Activated naive CD8-positive, alpha-beta T cell treated with anti-CD3 and anti-CD28 coated beads for 36 hours (primary cell): ENCODE measurements at places on chromosomes 3 and 15.

DNA sequence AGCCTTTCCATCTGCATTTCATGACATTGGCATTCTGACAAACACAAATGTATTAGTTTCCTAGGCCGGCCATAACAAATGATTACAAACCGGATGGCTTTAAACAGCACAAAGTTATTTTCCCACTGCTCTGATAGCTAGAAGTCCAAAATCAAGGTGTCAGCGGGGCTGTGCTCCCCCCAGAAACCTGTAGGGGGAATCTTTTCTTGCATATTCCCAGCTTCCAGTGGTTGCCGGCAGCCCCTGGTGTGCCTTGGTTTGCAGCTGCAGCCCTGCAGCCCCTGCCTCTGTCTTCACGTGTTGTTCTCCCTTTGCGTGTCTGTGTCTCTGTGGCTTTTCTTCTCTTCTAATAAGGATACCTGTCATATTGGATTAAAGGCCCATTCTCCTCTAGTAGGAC lies 79.0 kb upstream of the CDV3 start:
- DNase-seq = no peak

- no peak for DNase-seq
Observed at GRCh38 chr3:55461896-55462295, 25.2 kb downstream of the WNT5A start.

- DNase-seq = no peak
Observed at GRCh38 chr3:45573591-45573990, 21.0 kb upstream of the LIMD1 start.

- DNase-seq = no peak
Observed at GRCh38 chr15:26628071-26628470, 144.8 kb downstream of the GABRB3 start.

DNA sequence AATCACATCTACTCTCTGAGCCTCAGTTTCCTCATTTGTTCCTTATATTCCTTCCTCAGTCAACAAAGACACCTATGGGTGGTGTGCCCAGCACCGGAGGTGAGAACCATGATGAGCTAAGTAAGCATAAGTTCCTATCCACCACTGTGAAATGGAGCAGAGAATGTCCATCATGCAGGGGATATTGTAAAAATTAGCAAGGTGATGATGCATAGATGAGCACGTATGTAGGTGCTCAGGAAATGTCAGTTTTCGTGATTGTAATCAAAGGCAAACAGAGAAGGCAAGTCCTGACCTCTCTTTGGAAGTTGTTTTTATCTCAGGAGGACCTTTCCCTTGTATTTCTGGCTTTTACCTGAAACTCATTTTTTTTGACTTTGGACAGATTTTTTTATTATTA lies 165.4 kb downstream of the GHSR start:
- no peak for DNase-seq

GRCh38 chr3:173584838-173585831 lies 187.6 kb downstream of the NLGN1 start:
- no peak for DNase-seq

DNA sequence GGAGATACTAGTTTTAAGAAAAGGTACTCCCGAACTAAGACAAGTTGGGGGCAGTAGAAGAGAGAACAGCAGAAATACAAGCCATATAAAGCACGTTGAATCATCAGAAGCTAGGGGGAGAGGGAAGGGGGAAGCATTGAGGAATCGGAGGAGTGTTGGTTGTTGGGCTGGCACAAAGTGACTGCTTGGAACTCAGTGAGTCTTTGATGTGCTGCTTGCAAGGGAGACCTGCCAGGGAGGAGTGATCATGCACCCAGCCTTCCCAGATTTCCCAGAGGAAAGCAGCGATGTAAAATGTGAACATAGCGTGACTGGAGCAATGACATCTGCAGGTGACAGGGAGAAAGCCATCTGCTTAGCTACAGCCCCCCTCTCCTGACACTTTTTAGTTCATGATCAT lies 192.4 kb upstream of the IL12A start:
- no peak for DNase-seq

GRCh38 chr15:68583936-68584755 lies 5.4 kb downstream of the CORO2B start:
- no peak for DNase-seq

- peak; percentile 13 for DNase-seq
Observed at GRCh38 chr3:19866751-19867347, 67.2 kb downstream of the EFHB start.

DNA sequence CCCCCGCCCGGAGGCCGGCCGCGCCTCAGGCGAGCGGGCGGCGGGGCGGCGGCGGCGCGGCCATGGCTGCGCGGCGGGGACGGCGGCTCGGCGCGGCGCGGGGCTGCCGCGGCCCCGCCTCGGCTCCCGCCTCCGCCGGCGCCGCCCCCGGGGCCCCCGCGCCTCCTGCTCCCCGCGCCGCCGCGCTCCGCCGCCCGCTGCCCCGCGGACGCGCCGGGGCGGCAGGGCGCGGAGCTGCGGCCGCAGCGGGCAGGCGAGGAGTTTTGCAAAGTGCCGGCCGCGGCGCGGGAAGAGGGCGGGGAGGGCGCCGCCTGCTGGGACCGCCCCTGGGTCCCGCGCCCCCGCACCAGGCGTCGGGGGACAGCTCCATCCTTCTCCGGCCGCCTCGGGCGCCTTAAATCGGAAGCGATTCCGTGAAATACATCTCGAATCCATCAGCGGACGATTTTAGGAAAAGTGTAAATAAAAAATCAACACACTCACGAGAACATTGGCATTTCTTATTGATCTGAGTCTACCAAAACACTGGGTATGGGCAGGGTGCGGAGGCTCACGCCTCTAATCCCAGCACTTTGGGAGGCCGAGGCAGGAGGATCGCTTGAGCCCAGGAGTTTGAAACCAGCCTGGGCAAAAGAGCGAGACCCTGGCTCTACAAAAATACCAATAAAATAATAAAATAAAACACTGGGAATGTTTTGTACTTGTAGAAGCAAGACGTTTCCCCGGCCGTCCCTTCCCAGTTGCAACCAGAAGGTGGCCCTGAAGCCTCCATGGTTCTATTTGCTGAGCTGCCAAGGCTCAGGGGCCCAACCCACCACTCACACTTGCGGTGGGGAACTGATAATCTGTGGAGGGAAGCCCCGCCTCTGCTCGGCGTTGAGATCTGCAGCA lies 136.9 kb downstream of the NUP210 start:
- peak; percentile 41 for DNase-seq

DNA sequence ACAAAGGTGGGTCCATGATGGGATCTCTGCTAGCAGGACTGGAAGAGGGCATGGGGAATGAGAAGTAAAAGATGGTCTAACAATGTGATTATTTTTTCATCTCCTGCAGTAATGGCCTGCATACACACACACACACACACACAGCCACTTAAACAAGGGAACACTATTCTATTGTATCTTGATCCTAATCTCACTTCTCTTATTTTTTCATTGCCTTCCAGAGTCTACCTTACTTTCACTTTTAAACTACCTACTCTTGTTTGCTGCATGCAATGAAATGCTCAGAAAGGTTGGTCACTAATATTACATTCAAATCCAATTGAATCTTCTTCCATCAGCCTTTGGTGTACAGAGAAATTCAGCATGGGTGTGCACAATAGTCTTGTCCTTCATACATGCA lies 853.8 kb downstream of the IGSF11 start:
- DNase-seq = no peak

DNA sequence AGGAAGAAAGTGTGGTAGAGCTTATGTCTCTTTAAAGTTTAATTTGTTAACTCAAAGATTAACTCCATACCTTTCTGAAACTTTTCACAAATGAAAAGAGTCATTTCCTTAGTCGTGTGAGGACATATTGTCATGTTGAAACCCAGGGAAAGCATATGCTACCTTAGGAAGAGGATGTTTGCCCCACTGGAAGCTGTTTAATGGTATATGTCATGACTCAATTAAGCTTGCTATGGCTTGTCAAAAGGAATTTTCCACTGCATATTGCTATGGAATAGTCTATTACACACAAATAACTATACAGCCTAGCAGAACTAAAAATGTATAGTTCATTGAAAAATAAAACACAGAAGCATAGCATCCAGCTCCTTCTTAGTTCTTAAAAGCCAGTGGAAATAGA lies 69.9 kb downstream of the NSUN3 start:
- no peak for DNase-seq

GRCh38 chr3:124261306-124261705 lies 269.4 kb upstream of the ROPN1 start:
- no peak for DNase-seq

DNA sequence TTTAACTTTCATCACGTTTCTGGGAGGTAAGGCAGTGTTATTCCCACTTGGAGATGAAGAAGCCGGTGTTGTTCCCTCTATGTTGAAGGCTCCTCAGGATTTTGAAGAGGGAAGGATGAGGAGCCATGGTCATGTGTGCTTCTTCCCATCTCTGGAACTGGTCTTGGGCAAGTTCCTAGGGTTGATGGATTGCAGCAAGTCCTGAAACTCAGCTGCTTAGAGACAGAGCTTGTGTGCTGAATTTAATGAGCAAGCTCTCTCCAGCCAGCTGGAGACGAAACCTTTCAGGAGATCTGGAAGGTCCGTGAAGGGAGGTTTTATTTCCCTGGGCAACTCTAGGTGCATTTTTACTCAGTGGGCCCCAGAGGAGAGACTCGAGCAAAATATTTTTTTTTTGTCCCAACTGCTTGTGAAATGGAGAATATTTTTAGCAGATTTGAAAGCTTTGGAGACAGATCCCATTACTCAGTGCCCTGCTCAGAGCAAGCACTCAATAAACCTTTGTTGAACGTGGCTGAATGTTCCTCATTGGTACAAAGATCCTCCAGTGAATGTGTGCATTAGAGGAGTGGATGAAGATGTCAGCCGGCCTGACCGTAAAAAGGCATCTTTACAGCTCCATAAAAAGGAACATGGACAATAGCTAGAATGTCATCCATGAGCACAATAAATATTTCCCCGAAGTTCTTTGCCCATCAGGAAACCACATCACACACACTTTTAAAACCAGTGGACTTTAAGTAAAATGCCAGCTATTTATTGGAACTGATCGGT lies 55.6 kb upstream of the RGMA start:
- DNase-seq = no peak

GRCh38 chr15:26521691-26522198 lies 251.1 kb downstream of the GABRB3 start:
- DNase-seq = no peak

DNA sequence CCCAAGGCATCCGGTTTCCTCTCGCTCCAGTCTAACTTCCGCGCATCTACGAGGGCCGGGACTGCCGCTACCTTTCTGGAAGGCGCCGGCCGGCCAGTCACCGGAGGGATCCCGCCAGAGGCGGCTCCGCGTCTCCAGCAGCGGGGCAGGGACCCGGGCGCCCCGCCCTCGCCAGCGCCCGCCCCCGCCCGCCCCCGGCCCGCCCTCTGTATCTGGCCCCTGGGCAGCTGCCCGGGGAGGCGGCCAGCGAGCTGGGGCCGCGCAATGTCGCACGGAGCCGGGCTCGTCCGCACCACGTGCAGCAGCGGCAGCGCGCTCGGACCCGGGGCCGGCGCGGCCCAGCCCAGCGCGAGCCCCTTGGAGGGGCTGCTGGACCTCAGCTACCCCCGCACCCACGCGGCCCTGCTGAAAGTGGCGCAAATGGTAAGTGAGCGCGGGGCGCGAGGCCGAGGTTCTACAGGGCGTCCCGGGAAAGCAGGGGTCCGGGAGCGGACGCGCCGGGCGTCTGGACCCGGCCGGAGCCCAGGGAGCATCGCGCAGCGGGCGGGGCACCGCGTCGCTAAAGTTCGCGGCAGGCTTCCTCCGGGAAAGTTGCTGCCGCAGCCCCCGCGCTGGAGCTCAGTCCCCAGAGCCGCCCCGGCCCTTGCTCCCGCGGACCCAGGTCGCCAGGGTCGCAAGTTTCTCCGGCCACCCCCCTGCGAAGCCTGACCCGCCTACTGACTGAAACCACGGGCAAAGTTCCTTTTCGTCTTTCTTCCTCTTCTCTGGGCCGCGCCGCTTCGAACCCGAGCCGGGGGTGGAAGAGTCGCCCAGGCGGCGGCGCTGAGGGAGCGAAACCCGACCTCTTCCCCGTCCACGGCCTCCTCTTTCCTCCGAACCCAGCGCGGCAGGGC lies at the start of gene CMTM7:
Gene CMTM7, plus strand, starts transcription at position 211 of the 893 bp plus-strand sequence. Its CDS starts 54 bp downstream, at position 265.
- DNase-seq = peak; percentile 69

GRCh38 chr15:100560323-100560722 lies 31.6 kb upstream of the CERS3 start:
- no peak for DNase-seq

- no peak for DNase-seq
Observed at GRCh38 chr15:62521396-62521795, 356.3 kb upstream of the C2CD4B start.

- no peak for DNase-seq
Observed at GRCh38 chr3:40588406-40588805, 63.6 kb downstream of the ZNF621 start.

DNA sequence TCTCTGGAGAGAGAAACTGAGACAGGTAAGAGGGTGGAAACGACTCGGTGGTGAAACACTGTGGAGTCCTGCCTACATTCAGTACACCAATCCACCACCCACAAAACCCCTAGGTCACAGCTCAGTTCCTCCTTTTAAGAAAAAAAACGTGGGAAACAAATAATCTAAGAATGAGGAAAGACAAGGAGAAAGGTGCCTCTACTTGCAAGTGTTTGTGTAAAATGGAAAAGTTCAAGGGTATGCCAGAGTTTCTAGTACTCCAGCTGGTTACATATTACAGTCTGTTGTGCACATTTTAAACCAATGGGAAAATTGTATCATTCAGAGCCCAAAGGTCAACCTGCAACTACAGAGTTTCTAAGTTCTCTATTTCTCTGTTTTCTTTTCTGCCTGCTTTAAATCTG lies 32.2 kb downstream of the HGD start:
- DNase-seq = no peak

DNA sequence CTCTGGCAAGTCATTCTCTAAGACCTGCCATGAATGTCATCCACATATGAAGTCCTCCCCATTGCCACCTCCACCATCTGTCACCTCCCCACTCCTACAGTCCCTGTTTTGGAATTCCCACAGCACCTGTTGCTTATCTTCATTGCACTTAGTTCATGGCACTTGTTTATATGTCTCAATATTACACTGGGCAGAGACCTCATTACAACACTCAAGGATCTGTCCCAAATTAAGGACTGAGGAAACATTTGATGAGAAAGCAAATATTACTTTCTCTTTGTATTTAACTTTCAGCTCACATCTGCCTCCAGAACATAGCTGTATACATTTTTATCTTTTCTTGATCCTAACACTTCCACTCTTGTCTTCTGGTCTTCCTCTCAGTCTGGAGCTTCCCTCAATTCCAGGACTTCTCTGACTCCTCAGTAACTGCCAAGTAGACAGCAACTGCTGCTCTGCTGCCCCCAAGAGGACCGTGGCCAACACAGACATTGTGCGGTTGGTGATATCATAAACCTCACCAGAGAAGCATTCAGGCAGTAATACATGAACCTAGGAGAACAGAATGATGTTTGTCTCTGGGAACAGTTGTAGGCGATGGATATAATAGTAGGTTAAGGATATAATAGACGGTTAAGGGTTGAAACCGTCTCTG lies 45.0 kb upstream of the FGF12 start:
- no peak for DNase-seq
